ENCODE measurements at places on chromosomes 4 and X. TPM values are rescaled to one million over a fixed set of nuclear protein-coding genes. Genes with fewer than 3 reads are reported as not detected.

Gene ITGB1BP2
- total RNA-seq = 3.7 TPM

Gene SPANXN3
- not detected for total RNA-seq

Gene ZNF711
- 0.11 TPM for total RNA-seq

GRCh38 chr4:173943547-173943946, 339.9 kb downstream of the FBXO8 start:
- DNase-seq = no peak

- no peak for DNase-seq
Observed at GRCh38 chr4:176945334-176945733, 152.6 kb upstream of the VEGFC start.

DNA sequence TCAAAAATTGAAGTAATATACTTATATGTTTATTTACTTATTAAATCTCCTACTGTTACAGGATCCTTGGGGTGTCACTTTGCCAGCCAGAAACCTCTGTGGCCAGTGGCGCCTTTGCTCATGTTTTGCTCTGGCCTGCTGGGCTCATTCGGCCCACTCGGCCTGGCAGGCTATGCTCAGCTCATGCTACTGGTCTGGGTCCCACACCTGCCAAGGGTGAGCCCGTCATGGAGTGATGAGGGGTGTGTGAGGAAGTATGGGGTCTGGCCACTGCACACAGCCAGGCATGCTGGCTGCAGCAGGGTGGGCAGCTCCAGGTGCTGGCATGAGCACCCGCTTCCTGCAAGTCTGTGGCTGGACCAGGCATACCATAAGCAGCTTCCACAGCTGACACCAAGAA, 25.1 kb downstream of the ADH7 start:
- no peak for DNase-seq

- no peak for DNase-seq
Observed at GRCh38 chr4:123093236-123093635, 170.8 kb upstream of the NUDT6 start.

DNA sequence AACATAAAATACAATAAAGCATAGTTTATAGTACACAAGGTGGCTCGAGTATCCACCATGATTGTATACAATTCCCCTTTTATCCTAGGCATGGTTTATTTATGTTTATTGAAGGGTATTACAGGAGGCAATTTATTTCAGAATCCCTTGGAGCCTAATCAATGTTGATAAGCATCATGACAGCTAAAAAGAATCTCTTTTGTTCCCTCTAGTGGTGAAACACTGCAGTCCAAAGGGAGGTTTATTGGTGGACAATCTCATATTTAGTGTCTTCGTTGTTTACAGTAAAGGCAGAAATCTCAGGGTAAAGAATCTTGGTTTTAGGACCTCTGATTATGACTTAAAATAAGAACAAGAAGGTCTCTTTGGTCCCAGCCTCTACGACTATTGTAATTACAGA, 1712.5 kb downstream of the C4orf33 start:
- DNase-seq = no peak

GRCh38 chrX:17738737-17739535, 1.6 kb downstream of the SCML1 start:
- DNase-seq = no peak

DNA sequence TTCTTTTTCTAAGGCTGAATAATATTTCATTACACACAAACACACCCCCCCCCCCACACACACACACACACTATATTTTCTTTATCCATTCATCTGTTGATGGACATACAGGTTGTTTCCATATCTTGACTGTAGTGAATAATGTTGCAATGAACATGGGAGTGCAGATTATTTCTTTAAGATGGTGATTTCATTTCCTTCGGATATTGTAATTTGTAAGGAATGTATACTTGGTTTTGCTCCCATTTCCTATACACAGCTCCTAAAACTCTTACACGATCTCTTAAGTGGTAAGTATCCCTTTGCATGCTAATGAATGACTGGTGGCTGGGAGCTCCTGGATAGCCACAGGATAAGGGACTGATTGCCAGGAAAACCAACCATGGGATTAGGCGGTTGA, 14.7 kb upstream of the RBMXL3 start:
- DNase-seq = no peak

- DNase-seq = no peak
Observed at GRCh38 chrX:99909946-99910345, 500.1 kb downstream of the PCDH19 start.

DNA sequence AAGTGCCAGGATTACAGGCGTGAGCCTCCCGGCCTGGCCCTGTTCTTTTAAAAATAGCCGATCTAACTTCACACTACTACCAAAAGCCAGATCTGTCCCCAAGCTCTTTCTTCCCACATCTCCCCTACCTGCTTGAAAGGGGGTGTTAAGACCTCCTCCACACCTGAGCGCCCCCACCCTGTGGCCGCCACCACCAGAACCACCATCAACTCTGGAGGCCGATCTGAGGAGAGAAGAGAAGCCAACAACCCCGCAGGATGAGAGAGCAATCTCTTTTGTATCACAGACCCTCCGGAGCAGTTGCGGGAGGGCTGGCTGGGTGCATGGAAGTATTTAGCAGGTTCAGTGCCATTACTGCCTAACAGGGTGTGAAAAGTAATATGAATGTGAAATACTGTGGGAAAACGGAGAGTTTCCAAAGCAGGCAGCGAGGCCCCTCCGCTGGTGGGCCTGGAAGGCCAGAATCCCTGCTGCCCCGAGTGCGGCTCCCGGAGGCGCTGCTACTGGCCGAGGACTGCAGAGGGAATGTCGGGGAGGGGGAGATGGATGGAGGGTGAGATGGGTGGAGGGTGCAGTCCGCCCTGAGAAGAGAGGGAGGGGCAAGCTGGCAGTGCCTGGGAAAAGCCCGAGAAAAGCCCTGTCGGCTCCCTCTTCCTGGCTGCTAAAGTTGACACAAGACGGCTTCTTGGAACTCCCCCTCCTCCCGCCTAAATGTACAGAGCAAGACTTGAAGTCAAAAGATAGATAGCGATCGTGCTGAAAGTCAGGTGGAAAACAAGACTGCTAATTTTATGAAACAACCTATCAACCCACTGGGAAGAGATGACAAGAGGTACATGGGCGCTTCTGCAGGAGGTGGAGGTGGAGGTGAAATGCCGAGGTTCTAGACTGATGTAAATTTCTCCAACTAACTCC, 22.3 kb downstream of the HAND2 start:
- no peak for DNase-seq

DNA sequence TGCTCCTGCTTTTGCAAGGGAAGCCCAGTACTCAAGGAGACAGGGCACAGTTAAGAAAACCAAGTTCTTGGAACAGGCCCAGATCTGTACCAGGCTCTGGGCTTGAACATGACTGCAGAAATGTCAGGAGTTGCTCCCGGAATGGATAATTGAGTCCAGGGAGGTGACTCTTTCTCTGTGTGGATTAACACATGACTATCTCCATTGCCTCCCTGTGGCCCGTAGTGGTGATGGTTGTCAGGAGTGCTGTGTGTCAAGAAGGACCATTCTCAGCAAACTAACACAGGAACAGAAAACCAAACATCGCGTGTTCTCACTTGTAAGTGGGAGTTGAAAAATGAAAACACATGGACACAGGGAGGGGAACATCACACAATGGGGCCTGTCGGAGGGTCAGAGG, 39.9 kb downstream of the CCKAR start:
- DNase-seq = no peak

DNA sequence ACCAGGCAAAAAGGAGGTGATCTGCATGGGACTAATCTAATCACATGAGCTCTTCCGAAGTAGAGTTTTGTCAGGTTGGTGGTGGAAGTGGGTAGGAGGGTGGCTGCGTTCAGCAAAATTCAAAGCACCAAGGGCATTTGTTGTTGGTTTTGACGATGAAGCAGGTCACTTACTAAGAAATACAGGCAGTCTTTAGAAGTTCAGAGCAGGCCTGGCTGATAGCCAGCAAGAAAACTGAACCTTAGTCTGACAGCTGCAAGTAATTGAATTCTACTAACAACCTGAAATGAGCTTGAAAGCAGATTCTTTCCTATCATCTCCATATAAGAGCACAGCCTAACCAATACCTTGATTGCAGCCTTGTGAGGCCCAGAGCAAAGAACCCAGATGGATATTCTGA, 505.8 kb downstream of the KLHL13 start:
- DNase-seq = no peak

- no peak for DNase-seq
Observed at GRCh38 chrX:119218198-119218597, 17.9 kb upstream of the PGRMC1 start.

- no peak for DNase-seq
Observed at GRCh38 chrX:43743100-43743822, 87.2 kb downstream of the MAOA start.

DNA sequence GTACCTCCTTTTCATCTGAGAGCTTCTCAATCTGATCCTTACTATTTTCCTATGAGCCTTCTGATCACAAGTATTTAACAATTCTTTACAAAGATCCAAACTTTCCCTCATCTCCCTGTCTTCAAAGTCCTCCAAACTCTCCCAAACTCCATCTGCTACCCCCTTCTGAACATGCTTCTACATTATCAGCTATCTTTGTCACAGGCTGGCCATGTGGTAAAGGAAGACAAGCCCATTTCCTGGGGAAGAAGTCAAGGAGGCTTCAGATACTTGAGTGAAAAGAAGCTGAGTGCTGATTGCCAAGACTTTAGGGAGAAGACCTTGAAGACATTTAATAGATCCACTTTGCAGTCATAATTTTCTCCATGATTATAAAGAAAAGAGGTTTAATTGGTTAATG, 231.4 kb downstream of the CWH43 start:
- DNase-seq = no peak
